Stromal cell of bone marrow (primary cell): ENCODE measurements at places on chromosomes 16 and 17.

- DNase-seq, result no peak
These were observed 133.9 kb downstream of the PITPNC1 start for GRCh38 chr17:67511012-67511411.

DNA sequence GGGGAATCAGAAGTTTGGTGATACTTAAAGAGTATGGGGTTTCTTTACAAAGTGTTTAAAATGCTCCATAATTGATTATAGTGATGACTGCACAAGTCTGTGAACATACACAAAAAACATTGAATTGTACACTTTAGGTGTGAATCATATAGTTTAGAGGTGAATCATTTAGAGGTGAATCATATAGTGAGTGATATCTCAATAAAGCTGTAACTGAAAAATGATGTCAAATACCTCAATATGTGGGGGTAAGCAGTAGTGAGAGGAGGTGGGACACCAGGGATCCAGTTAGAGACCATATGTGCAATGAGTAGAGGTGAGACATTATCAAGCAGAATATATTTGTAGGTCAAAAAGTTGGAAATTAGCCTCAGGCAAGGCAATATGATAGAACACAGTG is 264.5 kb downstream of the PMP22 start:
- DNase-seq, result no peak

DNA sequence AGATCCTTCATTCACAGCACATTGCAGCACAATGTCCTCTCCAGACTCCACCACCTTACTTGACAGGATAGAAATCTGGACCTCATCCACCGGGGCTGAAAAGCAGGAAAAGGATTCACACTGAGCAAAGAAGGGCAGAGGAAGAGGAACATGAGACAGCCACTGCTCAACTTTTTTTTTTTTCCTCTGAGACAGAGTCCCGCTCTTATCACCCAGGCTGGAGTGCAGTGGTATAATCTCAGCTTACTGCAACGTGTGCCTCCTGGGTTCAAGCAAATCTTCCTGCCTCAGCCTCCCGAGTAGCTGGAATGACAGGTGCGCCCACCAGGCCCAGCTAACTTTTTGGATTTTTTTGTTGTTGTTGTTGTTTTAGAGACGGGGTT is 34.4 kb downstream of the PECAM1 start:
- DNase-seq, result no peak

- DNase-seq, result peak; percentile 34
These were observed 23.1 kb downstream of the LAT start for GRCh38 chr16:29007730-29008593.

- DNase-seq, result no peak
These were observed 43.4 kb upstream of the PRSS54 start for GRCh38 chr16:58338205-58338604.

DNA sequence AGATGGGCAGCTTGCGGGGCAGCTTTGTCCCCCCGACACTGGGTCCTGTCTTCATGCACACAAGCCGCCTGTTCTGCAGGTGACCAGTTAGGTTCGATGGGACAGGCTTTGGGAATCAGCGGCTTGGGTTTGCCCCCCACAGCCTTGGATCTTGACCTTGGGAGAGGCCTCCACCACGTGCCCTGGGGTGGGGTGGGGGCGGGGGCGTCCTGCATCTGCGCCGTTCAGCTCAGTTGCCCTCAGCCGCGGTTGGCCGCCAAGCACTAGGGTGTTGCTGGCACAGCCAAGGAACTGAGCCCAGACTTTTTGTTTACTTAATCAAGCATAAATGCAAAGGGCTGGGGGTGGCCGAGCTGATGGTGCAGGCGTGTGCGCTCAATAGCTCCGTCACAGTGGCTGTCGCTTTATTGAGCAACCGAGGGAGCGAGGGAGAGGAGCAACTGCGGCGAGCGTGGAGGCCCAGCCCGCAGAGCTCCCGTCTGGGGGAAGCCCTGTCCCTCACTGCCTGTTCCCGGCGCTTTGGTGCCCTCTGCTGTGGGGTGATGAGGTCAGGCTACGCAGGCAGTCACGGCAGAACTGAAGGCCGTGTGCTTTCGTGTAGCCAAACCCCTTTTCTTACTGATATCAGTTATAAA is 33.9 kb downstream of the JPH3 start:
- DNase-seq, result peak; percentile 70

- no peak for DNase-seq
These were observed 3.5 kb downstream of the SOCS1 start for GRCh38 chr16:11252482-11252931.

- no peak for DNase-seq
These were observed 12.0 kb upstream of the CD300A start for GRCh38 chr17:74454197-74455024.

- DNase-seq, result no peak
These were observed 116.9 kb downstream of the NTN1 start for GRCh38 chr17:9138161-9138717.

DNA sequence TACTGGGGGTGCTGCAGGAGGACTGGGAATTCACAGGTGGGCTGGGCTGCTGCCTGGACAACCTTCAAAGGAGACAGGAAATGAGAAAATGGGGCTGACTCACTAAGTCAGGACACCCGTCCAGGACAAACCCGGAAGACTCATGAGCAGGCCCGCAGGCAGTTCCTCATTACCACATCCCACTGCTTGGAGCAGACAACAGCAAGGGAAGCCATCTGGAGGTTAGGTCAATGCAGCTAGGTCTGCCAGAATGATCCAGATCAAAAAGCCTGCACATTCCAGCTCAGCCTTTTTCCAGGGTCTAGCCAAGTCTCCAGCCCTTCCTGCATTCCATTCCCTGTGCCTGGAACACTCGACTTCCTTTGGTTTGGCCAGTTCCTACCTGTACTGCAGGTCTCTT is 536.5 kb upstream of the CDH11 start:
- DNase-seq, result peak; percentile 54

DNA sequence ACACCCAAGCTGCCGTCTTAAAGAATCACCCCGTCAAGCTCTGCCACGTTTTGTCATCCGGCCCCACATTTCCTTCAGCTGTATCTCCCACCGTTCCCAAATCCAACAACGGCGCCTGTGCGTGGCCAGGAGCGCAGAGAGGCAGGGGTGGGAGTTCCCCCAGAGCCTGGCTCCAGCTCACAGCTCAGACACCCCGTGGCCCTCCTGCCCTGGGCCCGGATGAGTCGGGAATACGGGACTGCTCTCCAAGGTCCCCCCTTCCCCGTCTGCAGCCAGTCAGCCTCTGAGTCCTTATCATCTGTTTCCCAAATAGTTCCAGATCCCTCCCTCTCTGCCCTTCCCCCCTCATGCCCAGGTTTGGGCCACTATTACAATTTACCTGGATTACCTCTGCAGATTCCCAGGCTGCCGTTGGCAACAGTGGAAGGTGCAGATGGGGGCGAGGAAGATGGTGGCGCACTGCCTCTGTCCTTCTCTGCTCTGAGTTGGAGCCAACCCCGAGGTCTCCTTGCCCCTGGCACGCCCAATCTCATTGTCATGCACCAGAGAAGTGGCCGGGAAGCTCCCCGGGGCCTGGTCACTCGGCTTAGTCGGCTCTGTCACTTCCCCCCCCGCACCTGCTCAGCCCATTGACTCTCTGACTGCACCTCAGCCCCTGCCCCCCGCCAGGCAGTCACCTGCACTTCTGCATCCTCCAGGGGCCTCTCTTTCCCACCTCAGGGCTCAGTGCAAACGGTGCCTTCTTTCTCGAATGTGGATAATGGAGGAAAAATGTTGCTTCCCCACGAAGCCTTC is 18.3 kb upstream of the RPTOR start:
- DNase-seq, result no peak

GRCh38 chr17:31596382-31597323 is 205.2 kb downstream of the RAB11FIP4 start:
- DNase-seq, result peak; percentile 96

DNA sequence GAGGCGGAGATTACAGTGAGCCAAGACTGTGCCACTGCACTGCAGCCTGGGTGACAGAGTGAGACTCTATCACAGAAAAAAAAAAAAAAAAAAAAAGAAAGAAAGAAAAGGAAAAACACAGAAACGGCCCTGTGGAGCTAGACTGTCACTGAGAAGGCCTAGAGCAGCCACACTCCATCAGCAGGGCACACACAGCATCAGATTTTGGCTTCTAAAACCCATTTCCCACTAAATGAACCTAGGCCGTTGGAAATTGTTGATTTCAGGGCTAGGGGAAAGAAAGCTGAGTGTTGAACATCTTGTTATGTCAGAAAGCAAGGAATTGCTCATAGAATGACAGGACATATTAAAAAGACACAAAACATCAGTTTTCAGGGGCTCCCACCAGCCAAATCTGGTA is 48.9 kb downstream of the ZCCHC14 start:
- DNase-seq, result no peak

DNA sequence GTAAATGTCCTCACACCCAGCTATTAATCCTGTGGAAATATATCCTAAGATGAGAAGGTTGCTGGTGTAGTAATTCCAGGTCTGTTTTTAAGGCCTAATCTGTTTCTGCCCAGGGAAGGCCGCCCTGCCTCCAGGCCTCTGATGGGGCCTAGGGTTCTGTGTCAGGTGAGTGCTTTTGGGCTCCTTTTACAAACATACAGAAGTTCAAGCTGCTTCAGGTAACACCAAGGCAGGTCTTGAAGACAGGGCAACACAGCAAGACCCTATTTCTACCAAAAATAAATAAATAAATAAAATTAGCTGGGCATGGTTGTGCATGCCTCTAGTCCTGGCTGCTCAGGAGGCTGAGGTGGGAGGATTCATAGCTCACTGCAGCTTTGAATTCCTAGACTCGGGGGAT is 9.3 kb downstream of the PPL start:
- DNase-seq, result no peak

GRCh38 chr17:1725642-1726511 is 1.4 kb downstream of the WDR81 start:
- DNase-seq, result no peak

GRCh38 chr17:28385406-28385805 is 13.9 kb downstream of the SARM1 start:
- DNase-seq, result no peak

- peak; percentile 97 for DNase-seq
These were observed 14.6 kb upstream of the PITPNA start for GRCh38 chr17:1577182-1577581.

DNA sequence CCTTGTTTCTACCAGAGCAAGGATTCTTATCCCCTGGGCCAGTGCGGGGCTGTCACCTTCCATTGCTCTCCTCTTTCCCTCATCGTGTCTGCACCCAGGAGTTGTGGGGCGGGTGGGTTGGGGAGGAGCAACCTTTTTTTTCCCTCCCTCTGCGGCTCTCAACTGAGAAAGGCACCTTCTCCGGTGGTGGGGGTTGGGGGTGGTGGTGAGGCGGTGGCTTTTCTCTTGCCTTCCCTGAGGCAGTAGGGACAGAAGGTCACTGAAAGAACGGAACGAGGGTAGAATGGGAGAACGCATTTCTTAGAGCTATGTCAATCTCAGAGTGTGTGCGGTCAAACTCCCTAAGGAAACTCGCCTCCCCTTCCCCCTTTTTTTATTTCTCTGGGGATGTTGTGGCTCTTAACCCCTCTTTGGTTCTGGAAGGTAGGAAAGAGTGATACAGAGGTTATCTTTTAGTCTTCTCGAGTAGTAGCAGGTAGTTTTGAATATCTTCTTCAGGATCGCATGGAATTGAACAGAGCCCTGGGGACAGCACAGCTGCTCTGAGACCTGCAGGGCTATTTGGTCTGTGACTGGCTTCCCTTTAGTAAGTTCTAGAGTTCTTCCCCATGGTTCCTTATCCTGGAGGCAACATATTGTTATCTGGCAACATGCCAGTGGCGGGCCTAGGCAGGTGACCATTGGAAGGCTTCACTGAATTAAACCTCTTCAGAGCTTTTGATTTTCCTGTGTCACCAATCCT is 994 bp downstream of the CLTC start:
- DNase-seq, result no peak

DNA sequence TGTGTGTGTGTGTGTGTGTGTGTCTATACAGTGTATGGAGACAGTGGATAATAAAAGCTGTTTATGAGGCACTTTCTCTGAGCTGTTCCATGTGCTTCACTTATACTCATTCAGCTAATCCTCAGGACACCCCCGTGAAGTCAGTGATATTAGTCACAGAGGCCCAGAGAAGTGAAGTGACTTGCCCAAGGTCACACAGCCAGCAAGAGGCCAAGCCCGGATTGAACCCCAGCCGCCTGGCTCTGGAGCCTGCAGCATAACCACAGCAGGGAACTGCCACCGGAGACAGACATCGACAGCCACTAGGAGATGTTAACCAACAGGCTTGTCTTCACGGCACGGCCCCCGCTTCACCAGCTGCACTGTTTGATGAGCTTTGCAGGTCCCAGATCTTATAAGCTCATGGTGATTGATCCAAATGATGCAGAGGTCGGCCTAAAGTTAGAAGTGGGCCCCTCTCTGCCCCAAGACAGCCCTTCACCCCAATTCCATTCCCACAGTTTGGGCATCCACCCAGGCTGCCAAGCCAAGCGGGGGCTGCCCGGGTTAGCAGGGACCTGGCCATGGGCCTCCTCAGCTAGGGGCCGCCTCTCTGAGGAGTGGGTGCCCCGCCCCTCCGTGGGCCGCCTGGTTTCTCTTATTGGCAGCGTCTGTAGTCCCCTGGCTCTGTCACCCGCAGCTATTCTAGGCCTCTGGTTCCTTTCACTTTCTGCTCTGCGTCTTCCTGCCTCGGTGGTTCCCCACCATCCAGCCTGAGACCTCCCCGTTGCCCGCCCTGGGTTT is 30.9 kb downstream of the SOCS1 start:
- DNase-seq, result no peak

DNA sequence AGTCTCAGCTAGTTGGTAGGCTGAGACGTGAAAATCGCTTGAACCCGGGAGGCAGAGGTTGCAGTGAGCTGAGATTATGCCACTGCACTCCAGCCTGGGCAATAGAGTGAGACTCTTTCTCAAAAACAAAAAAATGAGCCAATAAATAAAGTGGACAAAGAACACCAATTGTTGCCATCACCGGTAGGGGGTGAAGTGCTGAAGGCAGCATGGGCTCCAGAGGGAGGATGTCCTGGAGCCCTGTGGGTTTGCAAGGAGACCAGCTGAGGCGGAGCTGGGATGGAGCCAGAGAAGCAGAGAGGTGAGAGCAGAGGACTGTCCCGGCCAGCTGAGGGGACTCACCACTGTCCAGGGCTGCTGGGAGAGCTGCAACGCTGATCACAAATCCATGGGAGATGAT is 13.8 kb downstream of the CHST6 start:
- DNase-seq, result no peak

DNA sequence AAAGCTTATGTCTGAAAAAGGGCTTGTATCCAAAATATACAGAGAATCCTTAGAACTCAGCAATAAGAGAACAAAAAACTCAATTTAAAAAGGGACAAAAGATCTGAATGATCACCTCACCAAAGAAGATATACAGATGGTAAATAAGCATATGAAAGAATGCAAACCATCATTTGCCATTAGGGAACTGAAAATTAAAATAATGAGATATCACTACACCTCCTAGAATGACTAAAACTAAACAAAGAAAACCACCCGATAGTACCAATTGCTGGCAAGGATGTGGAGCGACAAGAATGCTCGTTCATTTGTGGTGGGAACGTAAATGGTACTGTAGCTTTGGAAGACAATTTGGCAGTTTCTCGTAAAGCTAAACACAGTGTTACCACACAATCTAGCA is 66.9 kb upstream of the MPHOSPH6 start:
- DNase-seq, result no peak

DNA sequence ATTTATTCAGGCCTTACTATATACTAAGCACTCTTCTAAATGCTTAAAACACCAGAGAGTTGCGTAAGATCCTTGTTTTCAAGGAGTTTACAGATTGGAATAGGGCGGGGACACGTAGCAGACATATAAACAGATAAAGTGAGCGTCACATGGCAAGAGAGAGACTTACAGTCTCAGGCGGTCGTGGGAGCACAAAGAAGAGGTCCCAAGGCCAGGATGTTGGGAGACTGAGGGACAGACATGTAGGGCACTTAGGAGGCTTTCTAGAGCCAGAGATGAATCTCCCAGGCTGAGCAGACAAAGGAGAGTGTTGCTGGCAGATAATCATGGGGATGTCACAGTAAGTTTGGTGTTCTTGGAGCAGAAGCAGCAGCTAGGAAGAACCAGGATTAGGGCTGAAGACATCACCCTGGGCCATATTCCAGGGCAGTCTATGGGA is 119.1 kb upstream of the ANKFN1 start:
- DNase-seq, result no peak
